ENCODE measurements at places on chromosomes 7 and 10.
A peak's percentile ranks its signal among the peaks of the same experiment; 100 is the strongest.

GRCh38 chr7:55108401-55108800 lies 89.6 kb downstream of the EGFR start:
- no peak for DNase-seq

DNA sequence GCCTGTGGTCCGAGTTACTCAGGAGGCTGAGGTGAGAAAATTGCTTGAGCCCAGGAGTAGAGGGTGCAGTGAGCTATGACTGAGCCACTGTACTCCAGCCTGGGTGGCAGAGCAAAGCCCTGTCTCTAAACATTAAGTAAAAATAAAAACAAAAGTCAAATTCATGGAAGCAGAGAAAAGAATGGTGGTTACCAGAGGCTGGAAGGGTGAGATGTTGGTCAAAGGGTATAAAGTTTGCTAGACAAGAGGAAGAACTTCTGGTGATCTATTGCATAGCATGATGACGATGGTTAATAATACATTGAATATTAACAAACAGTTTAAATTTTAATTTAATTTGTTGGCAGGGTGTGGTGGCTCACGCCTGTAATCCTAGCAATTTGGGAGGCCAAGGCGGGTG lies 68.1 kb downstream of the CRPPA start:
- no peak for DNase-seq

DNA sequence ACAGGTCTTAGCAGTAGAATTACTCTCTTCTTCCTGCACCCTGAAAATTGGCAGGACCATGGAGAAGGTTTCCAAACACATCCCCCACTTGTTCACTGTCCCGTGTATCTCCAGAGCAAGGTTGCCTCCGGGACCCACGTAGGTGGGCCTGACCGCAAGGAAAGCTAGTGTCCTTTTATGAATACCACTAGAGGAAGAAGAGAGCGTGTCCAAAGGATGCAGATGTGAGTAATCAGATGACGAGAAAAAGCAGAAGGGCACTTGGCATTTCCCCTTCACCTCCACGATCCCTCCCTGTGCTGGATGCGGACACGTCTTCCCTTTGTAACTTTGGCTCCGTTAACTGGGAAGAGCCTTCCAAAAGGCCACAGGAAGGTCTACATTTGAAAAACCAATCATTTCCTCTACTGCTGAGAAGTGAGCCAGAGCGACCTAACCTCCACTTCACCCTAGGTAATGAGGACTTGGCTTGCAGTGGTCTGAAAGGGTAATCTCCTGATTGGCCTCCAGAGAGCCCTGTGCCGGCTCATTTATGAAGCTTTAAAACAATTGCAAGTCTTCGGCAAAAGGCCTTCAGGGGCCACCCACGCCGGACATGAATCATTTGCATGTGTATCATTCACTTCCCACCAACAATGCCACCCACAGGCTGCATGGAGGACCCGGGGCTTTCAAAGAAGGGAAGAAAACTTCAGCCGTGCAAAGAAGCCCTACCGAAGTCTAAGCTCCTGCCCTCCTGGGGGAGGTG lies 55.4 kb downstream of the LYZL1 start:
- DNase-seq: peak; percentile 56

GRCh38 chr7:37924491-37925041 lies 4.1 kb downstream of the EPDR1 start:
- no peak for DNase-seq

DNA sequence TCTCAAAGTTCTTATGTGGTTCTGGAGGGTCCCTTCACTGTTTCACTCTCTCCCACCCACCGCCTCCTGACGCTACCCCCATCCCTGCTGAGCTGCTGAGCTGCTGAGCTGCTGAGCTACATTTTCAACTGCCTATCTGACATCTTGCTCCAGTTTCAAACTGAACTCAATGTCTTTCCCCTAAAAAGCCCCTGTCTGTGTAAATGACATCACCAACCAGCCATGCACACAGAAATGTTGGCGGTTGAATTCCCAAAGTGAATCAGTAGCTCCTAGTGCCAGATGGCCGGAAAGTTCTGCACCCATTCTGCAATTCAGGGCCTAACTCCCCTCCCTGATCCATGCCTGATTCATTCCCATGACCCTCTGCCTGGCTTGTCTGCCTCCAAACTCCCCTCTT lies 71.2 kb downstream of the WNT2 start:
- peak; percentile 97 for DNase-seq

DNA sequence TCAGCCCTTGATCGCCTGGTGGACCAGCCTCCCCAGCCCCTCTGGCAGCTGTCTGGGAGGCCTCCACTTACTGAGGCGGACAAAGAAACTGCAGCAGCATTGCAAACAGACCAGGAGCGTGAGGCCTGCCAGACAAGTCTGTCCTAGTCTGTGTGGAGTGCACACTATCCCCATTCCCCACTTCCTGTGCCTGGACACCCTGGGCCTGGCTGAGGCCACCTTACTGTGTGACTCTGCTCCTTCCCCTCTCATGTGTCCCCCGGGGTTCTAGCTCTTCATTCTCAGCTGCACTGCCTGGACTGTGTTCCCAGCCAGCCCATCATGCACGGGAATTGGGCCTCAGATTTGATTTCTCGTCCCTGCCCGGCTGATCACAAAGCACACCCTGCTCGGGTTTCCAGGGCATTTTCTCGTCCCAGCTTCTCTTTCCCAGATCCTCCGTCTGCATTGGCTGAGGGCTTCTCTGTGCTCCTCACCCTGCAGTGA lies 16.7 kb upstream of the C10orf90 start:
- no peak for DNase-seq

DNA sequence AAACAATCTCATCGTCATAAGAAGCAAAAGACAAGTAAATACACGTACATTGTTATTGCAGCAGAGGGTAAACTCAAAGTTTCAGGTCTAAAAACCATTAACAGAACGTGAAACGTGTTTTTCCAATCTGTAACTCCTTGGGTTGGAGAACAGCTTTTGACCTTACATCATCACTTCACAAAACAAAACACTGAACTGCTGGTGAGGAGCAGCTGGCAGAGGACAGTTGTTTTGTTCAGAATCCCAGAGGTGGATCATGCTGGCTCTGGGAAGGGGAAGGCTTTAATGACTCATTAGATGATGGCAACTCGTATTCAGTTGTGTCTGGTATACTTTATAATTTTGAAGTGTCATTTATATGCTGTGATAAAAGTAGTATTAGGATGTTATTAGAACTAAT lies 923.0 kb upstream of the CELF2 start:
- peak; percentile 2 for DNase-seq
